ENCODE measurements at places on chromosomes 6 and 20.

- no peak for DNase-seq
These were observed 261.4 kb upstream of the IRAK1BP1 start for GRCh38 chr6:78605909-78606446.

DNA sequence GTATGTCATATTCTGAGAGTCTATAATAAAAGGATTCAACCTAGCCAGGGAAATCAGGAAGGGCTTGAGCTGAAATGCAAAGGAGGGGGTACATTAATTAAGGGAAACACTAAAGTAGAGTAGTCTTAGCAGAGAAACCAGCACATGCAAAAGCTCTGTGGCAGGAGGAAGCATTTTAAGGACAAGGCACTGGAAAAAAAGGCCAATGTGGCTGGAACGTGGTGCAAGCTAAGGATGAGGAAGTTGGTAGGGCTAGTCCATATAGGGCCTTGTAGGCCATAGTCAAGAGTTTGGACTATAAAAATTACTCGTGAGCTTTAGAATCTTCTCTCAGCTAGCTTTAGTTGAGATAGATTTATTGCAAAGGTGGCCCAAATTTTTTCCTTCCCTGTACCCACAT lies 75.2 kb upstream of the TOP1 start:
- no peak for DNase-seq

DNA sequence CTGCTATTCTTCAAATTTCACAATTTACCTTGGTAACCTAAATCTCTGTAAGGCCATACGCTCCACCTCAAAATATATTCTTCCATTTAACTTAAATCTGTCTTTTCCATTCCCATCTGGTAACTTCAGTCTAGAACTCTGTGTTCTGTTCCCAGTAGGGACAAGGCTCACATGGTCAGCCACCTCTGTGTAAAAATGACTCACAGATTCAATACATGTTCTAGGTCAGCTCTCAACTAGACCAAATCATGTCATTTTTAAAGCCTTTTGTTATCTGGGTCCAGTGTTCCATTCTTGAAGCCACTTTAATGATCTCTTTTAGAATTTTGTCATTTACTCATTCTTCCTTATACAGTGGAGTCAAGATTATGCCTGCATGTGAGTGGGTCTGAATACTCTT lies 315.6 kb upstream of the CITED2 start:
- DNase-seq = no peak

DNA sequence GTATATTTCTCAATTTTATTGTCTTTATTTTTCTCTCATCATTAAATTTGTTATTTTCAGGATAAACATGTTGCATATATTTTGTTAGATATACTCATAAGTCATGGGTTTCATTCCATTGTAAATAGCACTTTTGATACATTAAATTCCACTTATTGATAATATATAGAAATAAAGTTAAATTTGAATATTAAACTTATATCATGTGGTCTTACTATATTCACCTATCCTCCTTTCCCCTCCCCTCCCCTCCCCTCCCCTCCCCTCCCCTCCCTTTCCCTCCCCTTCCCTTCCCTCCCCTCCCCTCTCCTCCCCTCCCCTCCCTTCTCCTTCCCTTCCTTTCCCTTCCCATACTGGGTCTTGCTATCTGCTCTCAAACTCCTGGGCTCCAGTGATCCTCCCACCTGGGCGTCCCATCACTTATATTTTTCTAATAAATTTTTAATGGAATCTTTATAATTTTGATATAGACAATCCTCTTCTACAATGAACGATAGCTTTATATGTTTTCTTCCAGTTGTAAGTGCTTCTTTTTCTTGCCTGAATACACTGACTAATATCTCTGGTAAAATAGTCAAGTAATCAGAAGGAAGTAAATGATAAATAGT lies 692.4 kb downstream of the C6orf118 start:
- DNase-seq = no peak

DNA sequence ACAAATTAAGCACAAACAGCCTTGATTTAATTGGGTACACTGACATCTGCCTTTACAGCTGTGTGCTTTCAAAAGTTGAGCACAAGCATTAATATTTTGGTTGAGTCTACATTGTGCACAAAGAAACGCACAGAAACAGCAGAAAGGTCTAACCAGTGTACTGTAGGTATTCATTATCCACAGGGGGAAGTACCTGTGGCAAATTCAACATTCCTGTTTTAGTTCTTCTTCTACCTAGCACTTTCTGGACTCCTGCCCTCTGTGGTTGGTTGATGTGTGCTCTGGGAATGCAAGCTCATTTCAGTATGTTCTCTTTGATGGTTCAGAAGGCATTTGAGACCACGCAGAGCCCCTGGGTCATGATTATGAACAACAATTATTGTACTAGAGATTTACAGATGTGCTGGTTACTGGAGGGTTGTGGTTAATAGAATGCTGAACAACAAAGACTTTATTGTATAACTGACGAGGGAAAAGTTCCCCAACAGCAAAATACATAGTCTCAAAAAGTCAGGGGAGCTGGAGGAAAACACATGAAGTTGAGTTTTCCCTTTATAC lies 26.6 kb upstream of the DAAM2 start:
- DNase-seq = no peak

GRCh38 chr20:18016772-18017171 lies 40.9 kb downstream of the OVOL2 start:
- DNase-seq = no peak

DNA sequence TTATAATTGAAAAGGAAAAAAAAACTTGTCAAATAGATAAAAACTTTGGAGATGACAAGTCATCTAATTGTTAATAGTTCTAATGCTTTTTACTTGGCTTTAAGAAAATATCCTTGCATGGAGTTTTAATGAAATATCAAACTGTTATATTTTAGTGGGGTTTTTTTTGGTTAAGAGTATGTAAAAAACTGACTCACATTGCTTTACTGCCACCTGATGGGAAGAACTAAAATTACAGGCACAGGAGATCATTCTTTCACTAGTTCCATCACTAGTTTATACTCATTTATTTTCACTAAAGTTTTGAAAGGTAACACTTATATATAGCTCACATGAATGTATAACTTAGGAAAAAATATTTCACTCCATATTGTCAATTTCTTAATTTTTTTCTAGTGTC lies 309.1 kb downstream of the LMBRD1 start:
- no peak for DNase-seq

- DNase-seq = no peak
These were observed 2.2 kb upstream of the NNAT start for GRCh38 chr20:37518606-37519507.

DNA sequence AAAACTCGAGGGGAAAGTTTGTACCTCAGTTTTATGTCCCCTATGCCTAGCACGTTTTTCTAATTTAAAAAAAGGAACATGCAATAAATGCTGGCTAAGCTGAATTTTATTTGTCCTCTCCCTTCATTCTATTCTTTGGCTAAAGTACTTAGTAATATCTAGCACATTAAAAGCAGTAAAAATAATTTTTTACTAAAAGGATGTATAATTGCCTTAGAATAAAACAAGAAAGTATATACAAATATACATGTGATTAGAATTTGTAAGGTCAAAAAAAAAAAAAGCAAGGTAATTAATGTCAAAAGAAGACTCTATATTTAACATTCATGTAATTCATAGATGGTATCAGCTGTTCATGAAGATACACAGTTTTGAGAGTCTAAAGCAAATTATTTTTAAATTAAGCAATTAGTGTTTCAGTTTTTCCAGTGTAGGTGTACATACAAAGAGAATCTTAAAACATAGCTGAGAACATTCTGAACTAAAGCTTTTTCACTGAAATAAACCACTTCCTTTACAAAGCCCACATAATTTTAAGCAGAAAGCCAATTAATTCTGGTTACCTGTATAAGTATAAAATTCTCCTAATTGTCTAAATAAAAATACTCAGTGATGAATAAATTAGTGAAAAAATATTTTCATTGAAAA lies 32.4 kb downstream of the HBS1L start:
- DNase-seq = peak; percentile 18

DNA sequence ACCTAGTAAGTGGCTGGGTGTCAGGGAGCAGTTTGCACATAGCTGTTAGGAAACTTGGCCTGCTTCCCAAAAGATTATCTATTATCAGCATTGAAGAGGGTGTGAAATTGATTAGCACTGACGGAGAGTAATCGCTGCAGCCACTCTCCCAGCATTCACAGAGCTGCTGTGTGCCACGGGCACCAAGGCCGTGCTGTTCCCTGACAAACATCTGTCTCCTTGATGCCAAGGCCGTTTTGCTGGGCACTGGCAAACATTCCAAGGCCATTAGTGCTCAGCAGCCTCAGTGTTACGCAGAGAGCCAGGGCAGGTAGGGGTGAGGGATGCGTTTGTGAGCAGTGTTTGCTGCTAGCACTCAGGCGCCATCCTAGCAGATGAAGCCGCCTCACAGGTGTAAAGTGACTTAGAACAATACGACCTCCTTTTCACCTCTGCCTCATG lies 57.7 kb upstream of the VSTM2L start:
- DNase-seq = no peak

GRCh38 chr6:53523511-53524454 lies 21.1 kb downstream of the GCLC start:
- no peak for DNase-seq

- no peak for DNase-seq
These were observed 846 bp downstream of the ZSCAN31 start for GRCh38 chr6:28335040-28335563.

- no peak for DNase-seq
These were observed 29.4 kb downstream of the UTRN start for GRCh38 chr6:144314562-144314961.

GRCh38 chr20:34896086-34896621 lies 19.7 kb downstream of the ACSS2 start:
- no peak for DNase-seq

DNA sequence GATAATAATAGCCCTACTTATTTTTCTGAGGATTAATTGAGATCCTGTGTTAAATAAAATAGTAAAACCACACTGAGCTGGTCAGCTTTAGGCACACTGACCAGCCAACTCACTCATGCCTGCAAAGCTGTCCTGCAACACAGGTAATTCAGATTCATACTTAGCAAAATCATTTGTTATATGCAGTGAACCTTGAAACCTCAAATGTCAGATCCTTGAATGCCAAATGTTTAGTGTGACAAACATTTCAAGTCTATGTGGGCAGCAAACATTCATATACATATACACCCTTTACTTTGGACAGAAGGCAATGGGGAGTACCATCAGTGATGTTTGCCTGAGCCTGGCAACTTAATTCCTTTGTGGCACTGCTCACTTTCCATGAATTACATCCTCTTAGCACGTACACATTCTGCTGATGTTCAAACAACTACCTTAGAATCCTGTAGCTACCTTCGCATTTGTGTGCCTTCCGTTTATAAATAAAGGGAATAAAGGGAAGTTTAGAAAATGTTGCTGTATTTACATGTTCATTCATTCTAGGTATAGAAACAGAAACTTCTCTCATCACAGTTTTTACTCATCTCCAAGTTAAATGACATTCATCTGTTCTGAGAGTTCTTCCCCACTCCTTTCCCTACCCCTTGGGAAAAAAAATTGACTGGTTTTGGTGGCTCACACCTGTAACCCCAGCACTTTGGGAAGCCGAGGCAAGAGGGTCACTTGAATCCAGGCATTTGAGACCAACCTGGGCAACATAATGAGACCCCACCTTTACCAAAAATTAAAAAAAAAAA lies 140.8 kb downstream of the ZFAND3 start:
- DNase-seq = no peak

- DNase-seq = no peak
These were observed 56.6 kb downstream of the SYTL3 start for GRCh38 chr6:158706369-158706982.

DNA sequence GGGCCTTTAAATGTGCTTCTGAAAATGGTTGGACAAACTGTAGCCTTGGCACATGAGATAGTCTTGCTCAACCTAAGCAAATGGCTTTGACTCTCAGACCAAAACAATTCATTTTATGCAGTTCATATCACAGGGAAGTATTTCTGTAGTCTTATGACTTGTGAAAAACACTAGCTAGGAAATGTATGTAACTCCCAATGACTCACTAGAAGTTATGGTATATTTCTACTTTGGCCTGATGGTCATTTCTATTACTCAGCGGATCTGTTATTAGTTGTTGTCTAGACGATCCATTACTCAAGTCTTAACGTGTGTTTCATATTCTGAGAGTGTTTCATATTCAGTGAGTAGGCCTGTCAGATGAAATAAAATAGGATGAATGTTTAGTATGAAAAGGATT lies 1333.5 kb downstream of the KHDRBS2 start:
- no peak for DNase-seq

DNA sequence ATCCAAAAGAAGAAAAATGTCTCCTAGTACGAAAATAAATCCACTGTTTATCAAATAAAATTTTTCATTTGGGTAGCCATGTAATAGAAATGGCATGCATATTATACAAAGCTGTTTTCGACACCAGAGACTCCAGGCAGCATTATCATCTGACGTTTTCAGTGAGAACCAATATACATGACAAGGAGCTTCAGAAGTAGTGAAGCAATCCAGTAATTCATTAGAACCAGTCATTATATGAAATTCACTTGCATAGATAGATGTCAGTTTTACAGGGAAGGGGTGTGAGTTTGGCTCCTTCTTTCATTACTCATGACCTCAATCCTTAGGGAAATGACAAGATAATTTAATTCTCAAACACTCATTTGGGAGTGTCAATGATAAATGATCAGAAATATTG lies 14.7 kb downstream of the HTR1B start:
- DNase-seq = no peak

GRCh38 chr6:37050854-37051137 lies 45.3 kb downstream of the FGD2 start:
- DNase-seq = no peak

- no peak for DNase-seq
These were observed 10.2 kb downstream of the RPRD1B start for GRCh38 chr20:38043512-38044300.

DNA sequence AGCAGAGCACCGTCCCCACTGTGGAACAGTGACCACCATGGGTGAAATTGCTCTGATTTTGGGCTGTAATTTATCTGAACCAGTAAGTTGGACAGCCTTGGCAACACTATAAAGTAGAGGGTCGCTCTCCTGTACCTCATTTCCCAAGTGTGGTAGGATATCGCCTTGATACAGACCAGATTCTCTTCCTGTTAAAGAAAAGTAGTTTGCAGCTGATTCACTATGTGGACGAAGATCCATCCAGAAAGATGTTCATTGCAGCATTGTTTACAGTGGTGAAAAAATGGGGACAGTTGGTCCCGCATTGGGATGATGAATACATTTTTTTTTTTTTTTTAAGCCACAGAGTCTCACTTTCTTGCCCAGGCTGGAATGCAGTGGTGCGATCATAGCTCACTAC lies 74.3 kb downstream of the SLX4IP start:
- DNase-seq = no peak

DNA sequence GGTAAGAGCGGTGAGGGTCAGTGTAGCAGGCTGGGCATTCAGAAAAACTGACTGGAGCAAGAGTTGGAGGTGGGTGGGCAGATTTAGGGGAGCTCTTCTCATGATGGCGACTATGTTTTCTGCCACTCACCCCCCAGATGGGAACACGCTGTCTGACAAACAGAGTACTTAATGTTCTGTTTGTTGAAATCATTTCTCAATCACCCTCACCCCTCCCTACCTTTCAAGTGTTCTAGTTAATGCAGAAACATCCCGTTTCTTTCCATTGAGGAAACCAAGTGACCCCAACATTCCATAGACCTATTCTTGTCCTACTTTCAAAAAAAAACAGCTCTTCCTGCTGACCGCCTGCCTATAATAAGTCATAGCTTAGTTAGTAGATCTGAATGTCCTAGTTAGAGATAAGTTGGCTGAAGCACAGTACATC lies 132.5 kb upstream of the NEDD9 start:
- DNase-seq = no peak

Data from naive thymus-derived CD4-positive, alpha-beta T cell (primary cell).